NCI-H524 (cell line): ENCODE measurements at places on chromosomes 13 and 19.

GRCh38 chr13:111893071-111893606 lies 173.8 kb upstream of the SOX1 start:
- no peak for DNase-seq

- DNase-seq = no peak
Observed at GRCh38 chr13:59208405-59209195, 955.1 kb downstream of the DIAPH3 start.

- no peak for DNase-seq
Observed at GRCh38 chr13:113742000-113742441, 17.0 kb upstream of the TMEM255B start.

DNA sequence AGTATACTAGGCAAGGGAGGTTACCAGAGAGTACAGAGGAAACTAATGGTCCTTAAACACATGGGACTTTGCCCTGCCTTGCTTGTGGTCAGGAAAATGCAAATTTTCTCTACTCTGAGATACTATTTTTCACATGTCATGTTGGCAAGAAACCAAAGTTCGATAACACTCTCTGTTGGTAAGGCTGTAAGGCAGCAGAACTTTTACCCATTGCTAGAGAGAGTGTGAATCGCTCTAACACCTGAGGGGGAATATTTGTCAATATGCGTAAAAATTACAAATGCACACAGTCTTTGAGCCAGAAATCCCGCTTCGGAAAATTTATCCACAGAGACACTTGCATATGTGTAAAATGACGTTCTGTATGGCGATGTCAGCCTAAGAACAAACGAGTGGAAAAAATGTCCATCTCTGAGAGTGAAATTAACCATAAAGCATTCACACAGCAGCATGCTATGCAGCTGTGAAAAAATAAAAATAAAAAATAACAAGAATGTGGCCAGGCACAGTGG lies 9.5 kb upstream of the RFX1 start:
- no peak for DNase-seq

DNA sequence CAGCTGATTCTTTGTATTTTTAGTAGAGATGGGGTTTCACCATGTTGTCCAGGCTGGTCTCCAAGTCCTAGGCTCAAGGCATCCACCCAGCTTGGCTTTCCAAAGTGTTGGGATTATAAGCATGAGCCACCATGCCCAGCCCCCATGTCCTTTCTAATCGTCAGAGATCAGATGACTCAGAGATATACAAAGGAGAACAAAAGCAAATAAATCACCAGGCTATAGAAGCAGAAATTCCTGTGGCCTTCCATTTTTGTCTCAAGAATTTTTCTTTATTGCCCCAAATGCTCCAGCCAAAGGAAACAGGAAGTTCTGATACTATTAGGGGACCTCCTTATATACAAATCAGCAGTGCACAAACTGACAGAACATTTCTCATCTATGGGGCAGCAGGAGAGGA lies 207.8 kb downstream of the RFC3 start:
- no peak for DNase-seq

- DNase-seq = no peak
Observed at GRCh38 chr19:46825731-46826055, 25.0 kb downstream of the AP2S1 start.

DNA sequence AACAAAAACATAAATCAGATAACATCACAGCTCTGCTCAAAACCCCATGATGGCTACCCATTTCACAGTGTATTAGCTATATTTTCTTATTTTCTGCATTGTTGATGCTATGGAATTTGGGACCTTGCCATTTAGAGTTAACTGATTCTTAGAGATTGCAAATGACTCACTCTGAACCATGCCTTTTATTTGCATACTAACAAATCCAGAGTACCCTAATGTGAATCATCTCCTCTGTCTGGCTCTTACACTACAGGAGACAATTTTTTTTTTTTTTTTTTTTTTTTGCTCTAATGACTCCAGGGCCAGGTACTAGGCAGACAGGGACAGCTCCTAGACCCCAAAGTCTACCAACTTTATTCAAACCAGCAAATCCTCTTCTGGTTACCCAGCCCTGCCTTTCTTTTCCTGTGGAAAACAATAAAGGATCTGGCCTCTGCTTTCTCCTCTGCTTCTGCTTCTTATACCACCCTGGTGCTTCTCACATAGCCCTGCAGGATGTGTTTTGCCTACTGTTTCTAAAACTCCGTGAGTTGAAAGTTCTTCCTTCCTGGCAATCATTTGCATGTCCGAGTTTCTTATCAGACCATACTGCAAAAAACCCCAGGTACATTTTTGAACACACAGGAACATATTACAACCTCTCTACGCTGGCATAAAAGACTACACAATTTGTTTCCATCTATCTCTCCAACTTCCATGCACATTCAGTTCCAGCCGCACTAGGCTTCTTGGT lies 10.6 kb upstream of the ZNF460 start:
- no peak for DNase-seq

GRCh38 chr13:67076378-67076777 lies 153.8 kb downstream of the PCDH9 start:
- DNase-seq = no peak

GRCh38 chr19:6066661-6067646 lies 43.3 kb downstream of the RFX2 start:
- DNase-seq = peak; percentile 87

DNA sequence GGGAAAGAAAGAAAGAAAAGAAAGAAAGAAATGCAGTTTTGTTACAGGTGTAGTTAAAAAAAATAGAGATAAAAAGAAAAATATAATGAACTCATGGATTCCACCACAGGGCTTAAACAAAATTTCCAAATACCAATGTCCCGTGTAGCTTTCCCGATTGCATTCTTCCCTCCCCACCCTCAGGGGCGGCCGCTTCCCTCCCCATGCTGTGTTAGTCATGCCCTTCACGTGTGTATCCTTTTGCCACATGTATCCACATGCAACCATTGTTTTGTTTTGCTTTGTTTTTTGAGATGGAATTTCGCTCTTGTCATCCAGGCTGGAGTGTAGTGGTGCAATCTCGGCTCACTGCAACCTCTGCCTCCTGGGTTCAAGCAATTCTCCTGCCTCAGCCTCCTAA lies 3.6 kb upstream of the KMT5C start:
- no peak for DNase-seq

DNA sequence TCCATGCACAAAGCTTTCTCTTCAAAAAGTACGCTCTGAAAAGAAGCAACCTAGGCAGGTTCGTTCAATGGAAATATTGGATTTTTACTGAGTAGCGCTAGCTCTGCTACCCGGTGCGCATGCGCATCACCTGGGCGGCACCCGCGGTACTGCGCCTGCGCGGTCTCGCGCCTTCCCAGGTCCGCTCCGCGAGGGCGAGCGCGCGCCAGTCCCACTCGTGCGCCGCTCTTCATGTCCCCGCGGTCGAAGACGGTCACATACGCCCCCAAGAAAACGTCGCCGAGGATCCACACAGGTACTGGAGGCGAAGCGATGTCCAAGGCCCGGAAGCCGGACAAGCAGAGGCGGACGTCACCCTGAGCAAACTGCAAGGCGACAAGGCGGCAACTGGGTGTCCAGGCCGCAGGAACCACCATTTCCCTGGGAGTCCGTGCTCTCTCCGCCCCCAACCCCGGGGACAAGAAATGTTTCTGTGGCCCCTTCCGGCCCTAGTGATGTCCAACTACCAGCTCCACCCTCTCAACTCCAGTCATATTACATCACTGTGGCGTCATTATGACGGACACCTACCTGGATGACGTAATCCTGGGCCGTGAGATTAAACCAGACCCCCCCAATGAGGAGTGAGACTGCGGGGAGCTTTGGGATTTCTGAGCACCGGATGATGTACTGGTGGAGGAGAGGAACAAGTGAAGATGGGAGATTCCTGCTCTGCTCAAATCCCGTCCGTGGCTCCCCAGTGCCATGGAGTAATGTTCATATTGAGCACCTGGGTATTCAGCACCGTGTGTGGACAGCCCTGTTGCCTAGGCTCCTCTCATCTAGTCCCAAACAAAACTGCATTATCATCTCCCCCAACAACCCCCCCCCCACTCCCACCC lies 4.8 kb upstream of the KCNC3 start:
- DNase-seq = no peak

DNA sequence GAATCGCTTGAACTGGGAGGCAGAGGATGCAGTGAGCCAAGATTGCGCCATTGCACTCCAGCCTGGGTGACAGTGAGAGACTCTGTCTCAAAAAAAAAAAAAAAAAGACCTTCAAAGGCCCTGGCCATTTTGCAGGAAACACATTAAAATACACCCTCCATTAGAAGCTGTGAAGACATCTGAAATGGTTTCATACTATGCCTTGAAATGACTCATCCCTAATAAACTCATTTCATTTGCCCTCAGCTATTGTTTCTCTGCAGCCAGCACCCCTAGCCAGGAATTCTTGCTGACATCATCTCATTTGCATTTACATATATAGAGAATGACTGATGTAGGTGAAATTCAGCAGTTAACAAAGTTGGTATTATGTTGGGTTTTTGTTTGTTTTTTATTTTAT lies 8.7 kb downstream of the EML2 start:
- DNase-seq = no peak

- no peak for DNase-seq
Observed at GRCh38 chr13:99258946-99259345, 767 bp upstream of the GPR18 start.

DNA sequence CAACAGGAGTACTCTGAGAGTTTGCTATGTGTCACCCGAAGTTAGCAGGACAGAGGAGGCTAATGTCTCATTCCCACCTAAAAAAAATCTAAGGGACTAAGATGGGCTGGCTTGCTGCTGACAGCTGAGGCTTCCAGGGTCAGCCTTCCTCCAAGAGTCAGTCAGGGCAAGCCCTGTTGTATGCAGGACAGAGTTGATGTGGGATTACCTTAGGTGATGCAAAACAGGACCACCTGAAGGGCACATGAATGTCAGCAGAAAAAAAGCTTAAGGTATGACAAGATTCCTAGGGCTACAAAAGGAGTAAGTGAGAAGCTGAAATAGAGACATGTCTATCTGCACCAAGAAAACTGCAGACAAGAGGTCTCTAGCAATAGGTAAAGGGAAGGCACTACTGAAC lies 151.5 kb downstream of the NHLRC3 start:
- no peak for DNase-seq

- DNase-seq = no peak
Observed at GRCh38 chr19:37136111-37136510, 36.4 kb downstream of the ZNF585A start.

- DNase-seq = no peak
Observed at GRCh38 chr13:23725922-23726321, 155.7 kb downstream of the TNFRSF19 start.

DNA sequence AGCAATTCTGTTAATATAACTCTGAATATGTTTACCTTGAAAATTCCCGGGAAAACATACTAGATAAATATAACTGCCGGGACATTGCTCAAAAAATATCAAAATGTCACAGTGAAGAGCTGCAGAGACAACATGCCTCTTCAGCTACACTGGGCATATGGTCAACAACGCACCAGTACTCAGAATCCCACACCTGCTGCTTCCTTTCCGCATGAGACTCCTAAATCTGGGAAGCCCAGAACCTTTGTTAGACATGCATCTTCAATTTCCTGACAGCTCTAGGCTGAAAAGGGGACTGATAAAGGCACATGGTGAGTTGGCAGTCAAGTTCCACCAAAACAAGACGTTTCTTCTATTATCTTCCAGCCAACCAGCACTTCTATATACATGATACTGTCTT lies 53.7 kb downstream of the USP12 start:
- DNase-seq = peak; percentile 93

DNA sequence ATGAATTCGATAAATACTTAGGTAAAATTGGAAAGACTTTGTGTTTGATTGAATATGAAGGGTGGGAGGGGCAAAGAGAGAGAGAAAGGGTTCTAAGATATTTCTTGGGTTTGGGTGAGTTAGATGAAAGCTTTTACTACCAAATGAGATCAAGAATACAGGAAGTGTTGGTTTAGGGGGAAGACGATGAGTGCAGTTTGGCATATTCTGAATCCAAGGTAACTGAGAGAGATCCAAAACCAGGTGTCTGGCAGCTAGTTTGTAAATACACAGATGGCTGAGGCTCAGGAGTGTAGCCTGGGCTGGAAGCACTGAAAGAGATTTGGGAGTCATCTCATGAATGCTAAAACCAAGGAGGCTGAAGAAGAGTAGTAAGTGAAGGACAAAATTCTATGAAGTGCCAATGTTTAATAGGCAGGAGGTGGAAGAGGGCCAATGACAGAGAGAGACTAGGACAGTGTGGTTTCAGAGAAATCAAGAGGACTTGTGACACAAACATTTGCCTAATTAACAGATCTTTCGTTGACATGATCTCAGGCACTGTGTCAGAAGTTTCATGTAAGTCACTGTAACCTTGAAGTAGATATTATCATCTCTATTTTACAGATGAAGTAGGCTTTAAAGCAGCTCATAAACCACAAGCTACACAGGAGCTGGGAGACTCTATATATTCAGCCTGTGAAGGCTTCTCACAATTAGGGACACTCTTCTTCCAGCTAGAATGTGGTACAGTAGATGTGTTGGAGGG lies 70.2 kb upstream of the ZDHHC20 start:
- no peak for DNase-seq
